ENCODE measurements at places on chromosomes 13 and 19. TPM values are rescaled to one million over a fixed set of nuclear protein-coding genes. Genes with fewer than 3 reads are reported as not detected.

DNA sequence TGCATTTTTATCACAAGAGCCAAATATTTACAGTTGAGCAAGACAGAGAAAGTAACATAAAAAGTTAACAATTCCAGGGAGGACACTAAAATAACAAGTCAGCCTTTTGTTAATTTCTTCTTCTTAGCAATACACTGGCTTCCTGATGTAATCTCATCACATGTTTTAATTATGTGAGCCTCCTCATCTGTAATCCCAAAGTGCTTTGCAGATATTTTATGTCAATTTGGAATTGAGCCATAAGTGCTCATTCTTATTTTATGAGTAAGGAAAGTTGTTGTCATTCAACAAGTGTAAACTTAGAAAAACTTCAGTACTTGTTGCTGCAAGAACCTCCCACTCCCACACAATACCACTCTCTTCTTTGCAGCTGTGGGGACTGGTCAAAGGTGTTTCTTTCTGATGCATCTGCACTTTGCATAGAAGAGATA lies 223.6 kb downstream of the GPC6 start:
- DNase-seq, result no peak

DNA sequence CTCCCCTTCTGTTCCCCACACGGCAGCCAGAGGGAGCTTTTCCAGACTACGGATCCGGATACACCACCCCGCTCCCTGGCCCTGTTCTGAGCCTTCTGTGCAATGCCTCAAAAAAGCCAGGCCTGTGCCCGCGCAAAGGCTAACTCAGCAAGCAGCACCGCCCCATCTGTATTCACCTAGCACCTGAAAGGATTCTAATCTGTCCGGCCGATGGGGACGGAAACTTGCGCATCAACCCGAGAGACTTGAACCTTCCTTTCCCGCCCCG lies 589 bp downstream of the ZBTB45 start:
- DNase-seq, result peak; percentile 68

DNA sequence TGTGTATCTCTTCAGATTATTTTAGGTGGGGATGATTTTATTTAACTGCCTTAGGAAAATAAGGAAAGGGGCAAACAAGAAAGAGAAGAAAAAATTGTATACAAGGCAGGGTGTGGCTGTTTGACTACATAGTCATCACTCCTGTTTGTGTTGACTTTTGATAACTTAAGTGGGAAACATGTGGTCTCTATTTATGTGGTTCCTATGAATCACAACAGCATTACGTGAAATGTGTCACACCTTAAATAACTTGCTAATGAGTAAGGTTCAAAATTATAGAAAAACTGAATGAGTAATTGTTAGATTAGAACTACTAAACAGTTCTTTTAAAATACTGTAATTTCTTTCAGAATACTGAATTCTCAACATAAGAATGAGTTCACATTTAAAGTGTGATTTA lies 69.3 kb downstream of the LMO7 start:
- no peak for DNase-seq

PDE4C gene
- polyA plus RNA-seq, result 0.86 TPM

WDR87 gene
- not detected for polyA plus RNA-seq

DNA sequence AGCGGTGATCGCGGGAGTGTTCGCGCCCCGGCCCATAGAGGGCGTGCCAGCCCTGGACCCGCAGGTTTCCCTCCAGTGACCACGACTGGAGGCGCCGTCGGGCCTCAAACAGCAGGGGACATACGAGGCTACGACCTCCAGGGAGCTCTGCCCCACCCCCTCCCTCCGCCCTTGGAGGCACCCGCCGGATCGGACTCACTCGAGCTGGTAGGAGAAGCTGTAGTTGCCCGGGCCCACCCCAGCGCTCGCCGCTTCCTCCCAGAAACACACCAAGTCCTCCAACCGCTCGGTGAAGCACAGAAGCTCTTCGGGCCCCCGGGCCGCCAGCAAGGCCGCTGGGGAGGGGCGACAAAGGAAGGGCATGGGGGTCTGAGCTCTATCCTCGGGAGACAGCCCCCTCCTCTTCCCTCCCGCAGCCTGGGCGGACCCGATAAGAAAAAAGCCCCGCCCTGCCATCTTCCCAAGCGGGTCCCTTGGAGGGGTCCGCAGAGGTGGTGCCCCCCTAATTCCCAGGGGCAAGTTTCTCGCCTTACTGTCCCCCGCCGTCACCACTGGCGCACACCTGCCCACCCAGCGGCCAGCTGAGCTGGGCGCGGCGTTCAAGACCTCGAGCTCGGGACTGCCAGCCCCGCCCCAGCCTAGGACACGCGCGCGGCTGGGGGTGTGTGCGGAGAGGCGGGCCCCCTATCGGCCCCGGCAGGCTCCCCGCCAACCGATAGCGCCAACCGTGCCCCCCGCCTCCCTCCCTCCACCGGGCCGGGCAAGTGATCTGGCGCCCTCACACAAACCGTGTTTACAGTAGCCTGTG lies 1.0 kb downstream of the EPOR start:
- peak; percentile 51 for DNase-seq

DNA sequence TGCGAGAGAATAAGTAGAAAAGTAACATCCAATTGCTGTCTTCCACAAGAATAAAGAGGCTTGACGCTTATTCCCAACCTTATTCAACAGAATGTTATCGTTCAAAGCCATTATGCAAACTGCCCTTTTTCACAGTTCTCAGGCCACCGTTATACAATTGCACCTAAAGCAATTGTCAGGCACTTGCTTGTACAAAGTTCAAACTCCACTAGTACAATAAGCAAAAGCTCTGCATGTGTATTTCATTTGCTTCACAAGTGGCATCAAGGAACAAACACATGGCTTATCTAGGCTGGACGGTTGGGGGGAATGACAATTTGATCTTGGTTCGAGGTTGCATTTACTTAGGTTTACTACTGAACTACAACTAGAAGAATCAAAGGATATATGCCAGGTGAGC lies 815.6 kb downstream of the EFNB2 start:
- DNase-seq, result no peak

- no peak for DNase-seq
These were observed 116.9 kb downstream of the EFNB2 start for GRCh38 chr13:106418556-106418955.

DNA sequence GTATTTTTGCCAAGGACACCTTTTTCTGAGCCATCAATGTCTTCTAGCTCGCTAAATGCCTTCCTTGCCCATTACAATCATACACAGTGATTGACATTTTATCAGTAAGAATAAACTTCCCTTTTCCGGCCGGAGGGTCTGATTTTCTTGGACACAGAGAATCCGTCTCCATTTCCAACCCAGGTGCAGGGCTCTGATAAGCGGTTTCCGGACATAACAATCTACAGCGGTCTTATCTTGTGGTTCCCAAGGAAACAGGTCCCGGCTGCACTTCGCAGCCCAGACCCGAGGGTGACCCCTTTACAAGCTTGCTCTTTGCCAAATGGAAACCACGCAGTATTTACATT lies 5.1 kb upstream of the ZNF77 start:
- peak; percentile 62 for DNase-seq

GRCh38 chr13:30337061-30337610 lies 29.8 kb upstream of the KATNAL1 start:
- no peak for DNase-seq

DNA sequence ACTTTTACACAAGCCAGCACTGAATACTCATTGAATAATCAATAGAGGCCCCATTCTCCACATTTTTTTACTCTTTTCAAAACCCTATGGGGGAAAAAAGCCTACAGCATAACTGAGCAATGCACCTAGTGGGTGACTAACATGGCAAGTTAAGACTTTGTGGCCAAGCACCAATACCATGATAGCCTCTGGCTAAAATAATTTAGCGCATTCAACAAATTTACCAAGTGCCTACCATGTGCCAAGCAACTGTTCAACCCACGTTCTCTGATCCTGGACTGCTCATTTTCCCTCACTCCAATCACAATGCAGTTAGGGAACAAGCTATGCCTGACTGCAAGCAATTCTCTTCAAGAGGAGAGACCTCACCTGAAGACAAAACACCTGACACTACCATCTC lies 3.0 kb downstream of the ANKRD10 start:
- no peak for DNase-seq

FARP1 gene
- polyA plus RNA-seq, result 6.0 TPM

SRRM5 gene
- polyA plus RNA-seq, result 1.1 TPM

RFPL4A gene
- polyA plus RNA-seq, result not detected

DNA sequence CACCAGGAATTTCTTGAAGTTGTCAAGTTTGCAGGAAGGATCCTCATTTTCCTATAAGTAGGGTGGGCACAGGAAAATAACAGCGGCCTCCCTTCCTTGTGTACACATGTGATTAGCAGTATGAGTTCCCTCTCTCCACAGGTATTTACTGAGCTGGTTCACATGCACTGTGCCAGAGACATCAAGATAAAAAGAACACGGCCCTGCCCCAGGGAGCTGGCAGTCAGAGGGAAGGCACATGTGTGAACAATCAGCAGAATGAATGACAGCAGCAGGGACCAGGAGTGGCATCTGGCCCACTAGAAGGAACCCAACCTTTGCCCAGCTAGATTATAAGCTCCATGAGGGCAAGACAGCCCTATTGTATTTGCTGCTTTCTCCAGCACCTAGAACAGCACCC lies 13.9 kb downstream of the DOCK9 start:
- no peak for DNase-seq

DNA sequence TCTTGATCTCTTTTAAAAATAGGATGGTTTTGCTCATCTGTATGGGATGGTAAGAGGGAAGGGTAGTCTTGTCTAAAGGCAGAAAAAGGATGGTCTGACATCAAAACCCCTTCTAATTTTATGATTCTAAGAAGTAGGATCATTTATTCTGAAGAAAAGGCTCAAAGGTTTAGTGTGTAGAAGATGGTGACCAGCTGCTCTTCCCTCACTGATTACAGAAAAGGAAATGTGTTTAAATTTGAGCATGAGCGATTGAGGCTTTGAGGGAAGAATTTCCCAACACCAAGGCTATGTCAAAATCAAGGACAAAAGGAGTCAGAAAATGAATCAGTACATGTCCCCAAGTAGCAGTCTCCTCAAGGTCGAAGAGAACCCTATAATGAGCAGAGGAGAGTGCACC lies 909.8 kb downstream of the EFNB2 start:
- DNase-seq, result no peak

GRCh38 chr13:113204378-113204734 lies 4.1 kb downstream of the PCID2 start:
- DNase-seq, result no peak

DNA sequence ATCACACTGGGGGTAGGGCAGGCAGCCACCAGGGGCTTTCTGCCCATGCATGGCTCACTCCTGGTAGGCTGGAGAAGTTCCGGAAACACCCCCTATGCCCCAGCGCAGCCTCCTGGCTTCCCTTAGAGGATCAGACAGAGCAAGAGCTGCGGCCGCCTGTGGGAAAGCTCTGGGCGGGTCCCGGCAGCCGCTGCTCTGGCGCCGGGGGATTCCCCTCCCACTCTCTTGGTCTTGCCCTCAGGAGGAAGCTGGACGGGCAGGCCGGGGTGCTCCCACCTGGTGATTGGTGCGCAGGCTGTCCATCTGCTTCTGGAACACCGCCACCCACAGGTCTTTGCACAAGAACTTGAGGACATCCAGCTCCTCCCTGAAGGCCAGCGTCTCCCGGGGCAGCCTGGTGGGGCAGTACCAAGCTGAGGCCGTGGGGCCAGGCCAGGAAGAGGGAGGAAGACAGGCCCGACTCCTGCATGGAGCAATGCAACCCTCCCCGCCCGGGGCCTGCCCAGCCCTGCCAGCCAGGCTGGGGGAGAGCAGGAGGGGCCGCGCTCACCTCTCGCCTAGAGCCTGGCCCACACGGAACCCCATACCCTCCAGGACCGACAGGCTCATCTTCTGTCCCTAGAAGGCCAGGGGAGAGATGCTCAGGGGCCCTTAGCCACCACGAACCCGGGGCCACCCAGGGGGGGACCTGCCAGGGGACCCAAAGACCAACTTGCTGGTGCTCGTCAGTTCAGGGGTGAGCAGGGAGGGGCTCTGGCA lies 4.0 kb upstream of the NKPD1 start:
- no peak for DNase-seq

- DNase-seq, result no peak
These were observed 1.7 kb upstream of the SMAD9 start for GRCh38 chr13:36921631-36922301.

DNA sequence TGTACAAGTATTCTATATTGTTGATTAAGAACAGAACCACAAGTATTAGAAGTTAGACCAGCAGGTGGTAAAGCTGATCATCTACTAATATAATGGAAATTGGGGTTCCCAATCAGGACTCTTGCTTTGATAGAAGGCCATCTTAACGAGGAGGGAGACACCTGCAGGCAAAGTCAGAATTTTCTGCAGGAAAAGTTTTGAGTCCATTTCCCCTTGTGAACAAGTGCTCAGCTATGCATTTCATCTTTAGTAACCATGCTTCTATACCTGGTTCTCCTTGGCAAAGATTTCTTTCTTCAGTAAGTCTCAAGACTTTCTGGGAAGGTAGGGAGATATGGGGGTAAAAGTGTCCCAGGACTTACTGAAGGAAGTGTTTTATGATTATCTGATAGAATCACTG lies 36.1 kb upstream of the USPL1 start:
- DNase-seq, result no peak

DNA sequence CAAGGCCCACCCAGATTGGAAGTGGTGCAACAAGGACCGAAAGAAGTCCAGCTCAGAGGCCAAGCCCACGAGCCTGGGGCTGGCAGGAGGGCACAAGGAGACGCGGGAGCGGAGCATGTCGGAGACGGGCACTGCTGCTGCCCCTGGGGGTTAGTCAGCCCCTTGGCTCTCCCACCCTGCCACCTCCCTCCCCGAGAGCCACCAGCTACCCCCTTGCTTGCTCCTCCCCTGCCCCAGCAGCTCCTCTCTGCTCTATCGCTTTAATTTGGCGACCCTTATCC lies 14.2 kb upstream of the PRR19 start:
- no peak for DNase-seq

- DNase-seq, result no peak
These were observed 2.3 kb downstream of the NCCRP1 start for GRCh38 chr19:39199025-39199424.

PRKD2 gene
- 4.8 TPM for polyA plus RNA-seq

GRCh38 chr19:16342002-16342715 lies 17.5 kb downstream of the KLF2 start:
- peak; percentile 37 for DNase-seq

GRCh38 chr13:111460548-111461444 lies 140.4 kb downstream of the TEX29 start:
- DNase-seq, result no peak

ZNF558 gene
- 9.4 TPM for polyA plus RNA-seq

DNA sequence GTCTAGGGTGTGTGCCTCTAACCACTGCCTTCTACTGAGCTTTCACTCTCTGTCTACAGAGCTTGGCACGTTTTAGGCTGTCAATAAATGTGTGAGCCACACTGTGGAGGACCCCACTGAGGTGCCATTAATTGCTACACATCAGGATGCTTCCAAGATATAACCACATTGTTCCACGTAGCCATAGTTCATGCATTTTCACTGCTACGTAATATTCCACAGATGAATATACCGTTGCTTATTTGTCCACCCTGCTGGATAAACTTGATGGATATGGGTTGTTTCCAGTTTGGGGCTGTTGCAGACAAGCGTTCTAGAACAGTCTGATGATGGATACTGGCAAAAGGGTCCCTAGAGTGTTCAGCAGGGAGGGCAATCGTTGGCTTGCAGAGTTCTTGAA lies 11.3 kb upstream of the NUMBL start:
- DNase-seq, result no peak

DNA sequence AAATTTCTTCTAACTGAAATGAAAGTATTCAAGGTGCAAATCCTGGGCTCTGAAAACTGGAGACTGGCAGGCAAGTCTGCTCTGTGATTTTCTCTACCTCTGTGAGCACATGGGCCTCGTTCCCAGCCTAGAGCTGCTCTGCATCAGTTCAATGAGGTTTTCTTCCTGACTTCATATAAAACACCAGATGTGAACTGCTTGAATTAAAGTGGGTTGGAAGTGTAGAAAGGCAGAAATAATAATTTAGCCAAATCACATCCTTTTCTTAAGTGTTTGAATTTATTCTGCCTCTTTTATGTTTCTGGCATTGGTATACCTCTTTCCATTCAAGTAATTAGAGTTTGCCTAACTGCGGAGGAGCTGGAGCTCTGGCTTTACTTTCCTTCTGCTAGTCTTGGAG lies 540.8 kb downstream of the OLFM4 start:
- no peak for DNase-seq

Data from psoas muscle (tissue), 8 donors.